Karpas-422 (cell line): ENCODE measurements at places on chromosomes 2 and 18. TPM values are rescaled to one million over a fixed set of nuclear protein-coding genes. Genes with fewer than 3 reads are reported as not detected.

THADA gene
- 29.4 and 35.6 TPM in 2 replicates for total RNA-seq

- H3K27me3 ChIP-seq: no peaks in the 10 kb centered on the region
- H3K36me3 ChIP-seq: no peaks in the 10 kb centered on the region
- no peak overlapping the region for H3K27ac ChIP-seq
- no peak for DNase-seq
Observed at GRCh38 chr2:7169593-7169992, 252.4 kb downstream of the RNF144A start.

DNA sequence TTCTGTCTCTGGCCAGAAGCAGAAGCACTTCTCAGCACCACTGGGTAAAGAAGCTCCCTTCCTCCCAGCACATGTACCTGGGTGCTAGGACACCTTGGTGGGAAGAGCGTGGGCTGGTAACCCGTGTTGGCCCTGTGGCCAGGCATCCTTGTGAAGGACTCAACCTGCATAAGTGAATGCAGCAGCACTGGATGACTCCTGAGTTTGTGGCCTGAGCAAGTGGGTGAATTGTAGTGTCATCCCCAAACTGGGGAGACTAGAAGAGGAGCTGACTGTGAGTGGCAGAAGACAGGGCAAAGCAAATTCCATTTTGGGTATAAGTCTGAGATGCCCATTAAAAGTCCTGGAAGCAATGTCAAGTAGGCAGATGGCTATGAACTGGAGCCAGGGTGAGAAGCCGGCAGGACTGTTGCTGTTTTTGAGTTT lies 63.4 kb downstream of the STAT1 start:
- H3K4me3 ChIP-seq: no peak overlapping the region
- no peak for DNase-seq
- no peak overlapping the region for H3K27ac ChIP-seq
- H3K36me3 ChIP-seq: no peaks in the 10 kb centered on the region; the same call in 1 of the 2 replicates
- H3K27me3 ChIP-seq: no peaks in the 10 kb centered on the region

- H3K27me3 ChIP-seq: no peaks in the 10 kb centered on the region
- H3K4me3 ChIP-seq: no peak overlapping the region
- H3K36me3 ChIP-seq: no peaks in the 10 kb centered on the region
- no peaks in the 10 kb centered on the region for H3K4me1 ChIP-seq
- DNase-seq: no peak
- H3K27ac ChIP-seq: no peak overlapping the region
Observed at GRCh38 chr2:160175169-160176134, 24.6 kb downstream of the ITGB6 start.

DNA sequence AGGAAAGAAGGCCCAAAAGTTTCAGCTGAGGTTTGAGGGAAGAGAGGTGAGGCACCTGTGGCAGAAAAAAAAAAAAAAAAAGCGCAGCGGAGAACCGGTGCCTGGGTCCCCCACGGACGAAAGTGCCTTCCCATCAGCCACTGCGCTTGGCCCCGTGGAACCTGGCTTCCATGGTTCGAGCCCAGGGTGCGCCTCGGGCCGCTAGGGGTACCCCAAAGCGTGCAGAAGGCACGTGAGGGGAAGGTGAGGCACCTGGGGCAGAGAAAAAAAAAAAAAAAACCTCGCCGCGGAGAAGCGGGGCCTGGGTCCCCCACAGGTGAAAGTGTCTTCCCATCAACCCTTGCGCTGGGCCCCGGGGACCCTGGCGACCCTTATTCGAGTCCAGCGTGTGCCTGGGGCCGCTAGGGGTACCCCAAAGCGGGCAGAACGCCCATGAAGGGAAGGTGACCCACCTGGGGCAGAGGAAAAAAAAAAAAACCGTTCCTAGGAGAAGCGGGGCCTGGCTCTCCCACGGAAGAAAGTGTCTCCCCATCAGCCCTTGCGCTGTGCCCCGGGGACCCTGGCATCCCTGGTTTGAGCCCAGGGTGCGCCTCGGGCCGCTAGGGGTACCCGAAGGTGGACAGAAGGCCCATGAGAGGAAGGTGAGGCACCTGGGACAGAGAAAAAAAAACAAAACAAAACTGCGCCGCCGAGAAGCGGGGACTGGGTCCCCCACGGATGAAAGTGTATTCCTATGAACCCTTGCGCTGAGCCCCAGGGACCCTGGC lies 228.6 kb downstream of the CCDC74A start:
- no peak overlapping the region for H3K27ac ChIP-seq
- H3K4me1 ChIP-seq: no peaks in the 10 kb centered on the region
- DNase-seq: no peak
- H3K27me3 ChIP-seq: no peaks in the 10 kb centered on the region
- no peak overlapping the region for H3K4me3 ChIP-seq

CXCR1 gene
- total RNA-seq: not detected in 2 replicates

GRCh38 chr2:74719066-74719465 lies 65.0 kb downstream of the SEMA4F start:
- no peak overlapping the region for H3K4me3 ChIP-seq
- no peaks in the 10 kb centered on the region for H3K36me3 ChIP-seq
- no peak for DNase-seq
- no peak overlapping the region for H3K27ac ChIP-seq

DNA sequence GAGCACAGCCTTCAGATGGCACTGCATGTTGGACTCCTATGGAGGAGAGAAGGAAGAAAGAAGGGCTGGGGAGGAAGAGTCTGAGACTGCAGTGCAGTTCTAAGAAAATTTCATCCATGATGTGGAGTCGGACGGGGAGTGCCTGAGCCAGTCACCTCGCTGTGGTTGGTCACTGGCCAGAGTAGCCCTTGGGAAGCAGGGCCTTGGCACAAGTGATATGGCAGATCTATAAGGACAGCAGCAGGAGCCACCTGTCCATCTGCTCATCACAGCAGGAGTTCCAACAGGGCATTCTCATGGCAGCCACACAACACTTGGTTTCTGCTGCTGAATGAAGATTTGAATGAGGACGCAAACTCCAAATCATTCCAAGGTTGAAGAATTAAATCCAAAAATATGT lies 314.8 kb downstream of the CYP26B1 start:
- H3K27ac ChIP-seq: no peak overlapping the region
- H3K27me3 ChIP-seq: 0 out of 2 replicates have a peak, but pooled peaks cover 2% of the 10 kb centered on the region
- no peaks in the 10 kb centered on the region for H3K4me1 ChIP-seq
- no peak overlapping the region for H3K4me3 ChIP-seq

POTEI gene
- total RNA-seq: 0.87 TPM in 1 of 2 replicates, not detected in the other

- no peak overlapping the region for H3K4me3 ChIP-seq
- H3K4me1 ChIP-seq: no peaks in the 10 kb centered on the region
- no peaks in the 10 kb centered on the region for H3K27me3 ChIP-seq
- peak; percentile 57 for DNase-seq
- no peaks in the 10 kb centered on the region for H3K36me3 ChIP-seq
- no peak overlapping the region for H3K27ac ChIP-seq
Observed at GRCh38 chr18:5106730-5107129, 90.3 kb downstream of the AKAIN1 start.

DNA sequence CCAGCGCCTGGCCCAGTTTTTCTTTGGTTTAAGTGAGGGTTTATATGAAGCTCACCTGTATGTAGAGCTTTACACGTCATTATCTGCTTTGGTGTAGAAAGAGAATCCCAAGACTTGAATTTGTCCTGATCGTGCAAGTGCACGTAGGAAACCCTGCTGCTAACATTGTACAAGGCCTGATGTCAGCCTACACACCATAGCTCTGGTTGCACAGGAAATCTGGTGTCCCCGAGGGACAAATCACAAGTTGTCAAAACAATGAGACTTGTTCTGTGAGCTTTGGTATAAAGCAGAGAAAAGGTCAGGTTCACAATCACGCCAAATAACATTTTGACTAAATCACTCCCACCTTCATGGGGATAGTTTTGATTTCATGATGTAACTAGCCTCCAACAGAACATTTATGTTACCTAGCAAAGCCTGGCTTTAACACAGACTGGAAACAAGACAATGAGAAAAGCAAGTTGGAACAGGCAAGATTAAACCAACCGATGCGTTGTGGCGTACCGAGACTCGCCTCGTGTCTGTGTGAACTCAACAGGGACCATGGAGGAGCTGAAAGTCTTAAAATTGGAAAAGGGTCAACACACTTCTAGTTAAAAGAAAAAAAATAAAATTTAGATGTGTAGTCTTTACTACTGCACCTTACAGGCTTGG lies 41.4 kb downstream of the ZAP70 start:
- no peaks in the 10 kb centered on the region for H3K27me3 ChIP-seq
- no peak overlapping the region for H3K27ac ChIP-seq
- peaks cover 12% of the 10 kb centered on the region for H3K4me1 ChIP-seq
- H3K4me3 ChIP-seq: no peak overlapping the region

NLRC4 gene
- 0.51 and 1.6 TPM in 2 replicates for total RNA-seq

ZBTB7C gene
- not detected in 2 replicates for total RNA-seq

GRCh38 chr2:227817850-227818674 lies 4.4 kb downstream of the CCL20 start:
- DNase-seq: no peak
- no peak overlapping the region for H3K4me3 ChIP-seq
- no peaks in the 10 kb centered on the region for H3K4me1 ChIP-seq
- H3K27me3 ChIP-seq: no peaks in the 10 kb centered on the region
- no peaks in the 10 kb centered on the region for H3K36me3 ChIP-seq

DNA sequence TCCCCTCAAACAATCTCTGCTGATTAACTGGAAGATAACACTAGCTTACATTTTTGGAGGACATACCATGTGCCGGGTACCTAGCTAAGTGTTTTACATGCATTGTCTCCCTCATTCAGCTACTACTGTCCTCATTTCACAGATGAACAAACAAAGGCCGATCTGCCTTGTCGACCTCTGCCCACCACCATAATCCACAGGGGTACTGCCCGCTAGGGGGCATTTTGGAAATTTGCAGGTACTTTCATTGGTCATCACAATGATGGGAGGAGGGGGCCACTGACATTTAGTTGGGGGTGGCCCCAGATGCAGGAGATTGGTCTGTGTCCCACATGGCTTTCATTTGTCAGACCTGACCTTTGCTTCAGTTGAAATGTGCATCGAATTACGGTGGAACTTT lies 3.9 kb upstream of the TMEM163 start:
- no peak overlapping the region for H3K27ac ChIP-seq
- peaks cover 32% of the 10 kb centered on the region for H3K4me1 ChIP-seq
- H3K4me3 ChIP-seq: no peak overlapping the region
- no peaks in the 10 kb centered on the region for H3K36me3 ChIP-seq

DNA sequence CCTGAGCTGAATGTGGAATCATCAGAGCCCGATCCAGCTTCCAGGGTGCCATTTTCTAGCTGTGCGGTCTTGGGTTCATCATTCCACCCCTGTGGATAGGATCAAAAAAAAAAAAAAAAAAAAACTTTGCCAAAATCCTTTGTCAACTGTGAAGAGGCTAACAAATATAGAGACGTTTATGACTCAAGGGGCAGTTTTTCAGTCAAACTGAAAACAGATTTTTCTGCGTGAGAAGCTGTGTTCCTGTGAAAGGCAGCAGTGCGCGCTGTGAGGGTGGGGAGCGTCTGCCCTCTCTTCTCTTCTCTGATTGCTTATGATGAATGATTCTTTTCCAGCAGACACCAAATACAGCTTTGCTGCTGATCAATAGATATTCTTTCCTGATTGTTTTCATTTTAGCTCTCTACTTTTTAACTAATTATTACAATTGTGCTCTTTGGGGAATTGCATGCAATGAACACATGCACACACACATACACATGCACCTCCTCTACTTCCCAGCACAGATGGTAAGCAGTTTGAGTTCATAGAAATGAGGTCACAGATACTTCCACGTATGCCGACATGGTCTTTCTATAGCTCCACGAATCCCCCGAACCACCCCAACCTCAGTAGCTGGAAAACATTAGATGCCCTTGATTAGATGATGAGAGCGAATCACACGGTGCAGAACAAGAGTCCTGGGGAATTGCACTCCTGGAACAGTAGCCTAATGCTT lies 175.4 kb downstream of the NRP2 start:
- peaks cover 6% of the 10 kb centered on the region for H3K4me1 ChIP-seq
- no peak overlapping the region for H3K4me3 ChIP-seq
- no peak overlapping the region for H3K27ac ChIP-seq
- DNase-seq: no peak

- H3K4me3 ChIP-seq: no peak overlapping the region
- H3K36me3 ChIP-seq: no peaks in the 10 kb centered on the region; the same call in 1 of the 2 replicates
- H3K27ac ChIP-seq: no peak overlapping the region
- peaks cover 19% of the 10 kb centered on the region for H3K4me1 ChIP-seq
- no peak for DNase-seq
Observed at GRCh38 chr2:67772216-67773170, 290.3 kb downstream of the C1D start.

HOXD4 gene
- not detected in 2 replicates for total RNA-seq

GRCh38 chr2:221532641-221533040 lies 39.5 kb downstream of the EPHA4 start:
- H3K4me1 ChIP-seq: no peaks in the 10 kb centered on the region
- no peak for DNase-seq
- no peaks in the 10 kb centered on the region for H3K27me3 ChIP-seq
- H3K36me3 ChIP-seq: no peaks in the 10 kb centered on the region

- no peak overlapping the region for H3K27ac ChIP-seq
- DNase-seq: no peak
- no peak overlapping the region for H3K4me3 ChIP-seq
- no peaks in the 10 kb centered on the region for H3K4me1 ChIP-seq
- no peaks in the 10 kb centered on the region for H3K27me3 ChIP-seq
Observed at GRCh38 chr18:57008001-57008686, 138.7 kb upstream of the BOD1L2 start.

- H3K27ac ChIP-seq: no peak overlapping the region
- DNase-seq: no peak
- H3K4me1 ChIP-seq: no peaks in the 10 kb centered on the region
- H3K4me3 ChIP-seq: no peak overlapping the region
Observed at GRCh38 chr2:42762823-42763804, 821 bp downstream of the OXER1 start.

DNA sequence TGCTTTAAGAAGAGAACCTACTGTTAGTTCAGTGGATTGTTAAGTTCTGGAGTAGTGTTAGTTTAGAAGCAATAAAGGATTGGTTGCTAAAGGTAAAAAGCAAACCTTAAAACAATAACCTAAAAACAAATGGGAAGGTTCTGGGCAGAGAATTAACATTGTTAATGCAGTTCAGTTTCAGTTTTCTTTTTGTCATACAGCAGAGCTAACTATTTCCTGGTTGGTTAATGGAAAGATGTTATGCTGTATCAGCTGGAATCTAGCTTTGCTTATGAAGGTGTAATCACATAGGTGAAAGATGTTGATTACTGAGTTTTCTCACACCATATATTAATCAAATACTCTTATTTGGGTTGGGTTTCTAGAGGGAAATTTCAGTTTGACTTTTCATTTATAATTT lies 23.8 kb downstream of the SMAD4 start:
- no peak for DNase-seq
- no peaks in the 10 kb centered on the region for H3K27me3 ChIP-seq
- H3K36me3 ChIP-seq: peaks cover 53% of the 10 kb centered on the region; the same call in 1 of the 2 replicates
- H3K27ac ChIP-seq: no peak overlapping the region

DNA sequence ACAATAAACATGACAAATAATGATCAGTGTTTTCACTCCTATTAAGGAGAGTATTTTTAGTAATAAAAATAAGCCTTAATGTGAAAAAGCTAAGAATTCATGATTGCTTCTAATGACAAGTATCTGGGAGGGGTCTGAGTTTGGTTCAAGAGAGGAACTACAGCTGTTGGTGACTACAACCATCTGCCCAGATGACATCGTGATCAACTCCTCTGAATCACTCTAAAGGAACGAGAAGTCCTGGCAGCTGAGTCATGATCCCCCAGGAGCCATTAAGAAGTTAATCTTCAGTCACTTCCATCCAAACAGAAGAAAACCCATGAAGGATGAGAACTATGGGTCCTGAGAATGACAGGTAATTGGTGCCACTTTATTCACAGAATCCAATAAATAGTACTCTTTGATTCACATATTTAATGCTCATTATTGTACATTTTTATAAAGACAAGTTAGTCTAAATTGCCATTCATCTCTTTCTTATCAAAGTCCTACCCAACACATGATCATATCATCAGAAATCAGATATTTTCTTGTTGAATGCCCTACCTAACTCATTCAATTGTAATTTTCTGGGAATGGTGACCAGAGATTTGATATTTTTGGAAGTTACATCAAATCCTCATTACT lies 6.8 kb downstream of the TFPI start:
- H3K27me3 ChIP-seq: no peaks in the 10 kb centered on the region
- no peaks in the 10 kb centered on the region for H3K4me1 ChIP-seq
- no peaks in the 10 kb centered on the region for H3K36me3 ChIP-seq
